ENCODE measurements at places on chromosomes 3 and 15.
A peak's percentile ranks its signal among the peaks of the same experiment; 100 is the strongest.

- no peak for DNase-seq
Measured at GRCh38 chr3:30317561-30317960, 288.8 kb upstream of the TGFBR2 start.

GRCh38 chr3:107596639-107597038 is 73.9 kb downstream of the BBX start:
- DNase-seq = no peak

GRCh38 chr3:177751770-177752169 is 554.5 kb upstream of the TBL1XR1 start:
- DNase-seq = no peak

DNA sequence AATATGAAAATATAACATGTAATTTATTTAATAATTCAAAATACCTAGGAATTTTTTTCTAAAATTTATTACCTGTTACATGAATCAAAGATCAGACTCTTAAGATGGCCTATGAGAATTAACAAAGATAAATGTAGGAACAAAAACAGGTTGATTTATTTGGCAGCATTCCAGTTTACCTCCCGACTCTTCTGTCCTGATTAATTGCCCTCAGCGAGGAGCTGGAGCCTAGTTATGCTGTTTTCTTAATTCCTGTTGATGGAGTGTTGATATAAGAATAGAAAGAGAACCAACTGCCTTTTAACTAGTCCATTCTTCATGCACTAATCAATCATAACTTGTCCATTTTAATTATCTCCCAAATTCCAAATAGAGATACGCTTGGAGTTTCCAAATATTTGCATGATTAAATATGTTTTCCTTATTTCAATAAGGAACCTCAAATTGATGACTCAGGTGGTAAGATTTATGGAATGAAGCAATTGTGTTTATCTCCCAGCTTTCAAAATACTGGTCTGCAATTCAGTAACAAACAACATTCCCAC is 10.6 kb upstream of the CPB1 start:
- DNase-seq = no peak

- DNase-seq = peak; percentile 33
Measured at GRCh38 chr3:122890077-122890719, 95.3 kb downstream of the SLC49A4 start.

DNA sequence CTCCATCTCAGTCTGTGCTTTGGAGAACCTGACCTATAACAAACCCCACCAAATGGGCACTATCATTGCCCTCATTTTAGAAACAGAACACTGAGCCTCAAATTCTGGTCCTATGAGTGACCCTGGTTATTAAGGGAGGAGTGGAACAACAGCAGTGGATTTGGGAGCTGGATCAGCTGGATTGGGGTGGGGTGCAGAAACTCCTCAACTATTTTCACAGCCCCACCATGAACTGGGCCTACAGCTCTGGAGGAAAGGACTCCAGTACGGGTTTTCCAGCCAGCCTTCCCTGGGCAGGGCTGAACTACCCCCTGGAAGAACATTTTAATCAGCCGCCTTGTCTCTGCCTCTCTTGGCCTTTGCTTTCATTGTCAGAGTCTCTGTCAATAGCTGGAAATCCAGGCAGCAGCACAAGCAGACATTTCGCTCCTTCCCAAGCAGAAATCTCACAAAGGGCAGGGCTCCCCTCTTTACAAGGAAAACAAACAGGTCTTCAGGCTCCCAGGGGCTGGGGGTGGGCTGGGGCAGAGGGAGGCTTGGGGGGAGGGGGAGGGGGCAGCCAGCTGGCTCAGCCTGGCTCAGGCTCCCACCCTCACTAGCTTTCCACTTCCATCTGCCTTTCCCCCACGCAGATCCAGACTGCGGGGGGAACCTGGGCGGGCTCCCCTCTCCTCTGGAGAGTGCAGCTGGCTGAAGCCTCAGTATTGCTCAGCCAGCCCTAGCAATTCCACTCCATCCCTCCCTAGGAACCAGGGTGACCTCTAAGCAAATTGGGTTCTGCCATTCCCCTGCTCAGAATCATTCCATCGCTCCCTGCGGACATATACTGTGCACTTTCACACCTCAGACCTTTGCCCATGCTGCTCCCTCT is 13.7 kb upstream of the TLE3 start:
- DNase-seq = peak; percentile 80

DNA sequence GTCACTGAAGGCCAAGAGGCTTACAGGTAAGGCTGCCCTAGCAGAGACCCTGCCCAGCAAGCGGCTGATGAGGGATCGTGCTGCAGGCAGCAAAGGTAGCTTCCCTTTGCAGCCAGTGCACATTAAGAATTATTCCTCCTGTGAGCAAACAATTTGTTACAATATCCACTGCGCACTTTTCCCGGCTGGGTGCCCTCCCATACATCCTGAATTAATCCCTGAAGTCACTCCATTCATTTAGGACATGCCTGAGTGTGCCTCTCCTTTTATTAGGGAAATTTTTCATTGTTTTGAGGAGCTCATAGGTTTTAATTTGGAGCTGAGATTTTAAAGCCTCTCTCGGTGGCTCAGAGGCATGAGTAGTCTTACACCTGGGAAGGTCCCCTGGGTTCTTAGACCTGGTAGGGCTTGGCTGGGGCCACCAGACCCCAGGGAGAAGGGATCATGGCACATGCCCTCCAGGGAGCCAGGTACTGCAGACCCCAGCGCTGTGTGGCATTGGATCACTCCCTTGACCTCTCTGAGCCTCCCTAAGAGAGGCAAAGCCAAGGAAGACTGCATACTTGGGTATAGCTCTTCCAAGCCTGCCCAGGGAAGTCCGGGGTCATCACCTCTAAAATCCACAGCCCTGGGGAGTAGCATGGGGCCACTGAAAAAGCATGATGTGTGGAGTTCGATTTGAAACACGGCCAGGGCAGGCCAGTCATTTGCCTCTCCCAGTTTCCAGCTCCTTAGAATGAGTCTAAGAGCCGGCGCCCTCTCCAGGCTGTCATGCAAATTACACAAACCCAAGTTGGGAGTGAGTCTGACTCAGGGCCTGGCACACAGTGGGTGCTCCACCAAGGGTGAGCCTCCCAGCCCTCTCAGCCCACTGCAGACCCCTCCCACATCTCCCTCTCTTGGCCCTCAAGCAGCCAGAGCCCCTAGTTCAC is 151.9 kb upstream of the LINGO1 start:
- DNase-seq = no peak

DNA sequence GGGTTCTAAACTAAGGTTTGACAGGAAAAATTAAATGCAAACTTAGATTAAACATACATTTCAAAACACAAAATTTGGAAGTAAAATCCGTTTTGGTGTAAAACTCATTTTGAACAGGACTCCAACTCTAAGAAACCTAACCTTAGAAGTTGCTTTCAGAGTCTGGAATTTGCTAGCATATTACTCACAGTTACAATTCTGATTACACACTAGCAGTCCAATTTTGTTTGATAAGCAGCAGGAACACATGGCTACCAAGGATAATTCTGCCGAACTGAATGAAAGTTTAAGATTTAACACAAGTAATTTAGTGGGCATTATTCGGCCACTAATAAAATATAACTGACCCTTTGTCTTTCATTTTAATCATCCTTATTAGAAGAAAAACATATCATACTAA is 49.6 kb downstream of the FRMD5 start:
- peak; percentile 10 for DNase-seq

DNA sequence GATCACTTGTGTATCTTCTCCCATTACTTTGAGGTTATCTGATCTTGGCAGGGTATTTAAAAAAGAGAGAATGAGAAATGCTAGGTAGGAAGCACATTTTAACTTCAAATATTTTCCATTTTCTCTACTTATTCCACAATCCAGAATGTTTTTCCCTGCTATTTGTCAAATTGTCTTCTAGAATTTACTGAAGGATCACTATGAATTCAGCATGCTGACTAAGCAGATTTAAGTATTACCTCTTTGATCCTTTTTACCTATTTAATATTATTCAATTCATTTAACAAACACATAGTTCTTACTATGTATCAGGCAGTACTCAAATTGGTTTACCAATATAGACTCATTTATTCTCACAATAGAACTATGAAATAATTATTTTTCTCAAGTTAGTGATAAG is 463.4 kb upstream of the ARL6 start:
- DNase-seq = no peak

- no peak for DNase-seq
Measured at GRCh38 chr15:91553196-91553854, 300.2 kb upstream of the SLCO3A1 start.

DNA sequence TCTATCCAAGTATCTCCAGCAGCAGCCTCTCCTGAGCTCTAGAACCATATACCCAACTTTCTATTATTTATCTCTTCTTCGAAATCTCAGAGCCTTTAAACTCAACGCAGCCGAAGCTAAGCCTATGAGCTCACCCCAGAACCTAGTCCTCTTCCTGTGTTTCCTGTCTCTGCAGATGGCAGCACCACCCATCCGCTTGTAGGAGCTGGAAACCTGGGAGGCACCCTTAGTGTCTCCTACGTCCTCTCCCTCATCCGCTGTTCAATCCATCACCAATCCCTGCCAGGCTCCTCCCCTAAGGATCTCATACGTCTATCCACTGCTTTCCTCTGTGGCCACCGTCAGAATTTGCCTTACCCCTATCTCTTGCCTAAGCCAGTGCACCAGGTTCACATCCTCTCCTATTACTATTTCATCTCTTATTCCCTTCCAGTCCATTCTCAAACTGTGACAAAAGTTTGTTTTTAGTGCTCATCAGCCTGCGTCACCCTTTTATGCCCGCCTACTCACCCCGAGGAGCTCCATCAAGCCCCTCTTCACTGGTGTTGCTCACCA is 9.6 kb downstream of the VGLL4 start:
- no peak for DNase-seq

- no peak for DNase-seq
Measured at GRCh38 chr15:85710340-85710842, 84.3 kb downstream of the KLHL25 start.

GRCh38 chr3:153783106-153783505 is 338.1 kb upstream of the ARHGEF26 start:
- DNase-seq = no peak

DNA sequence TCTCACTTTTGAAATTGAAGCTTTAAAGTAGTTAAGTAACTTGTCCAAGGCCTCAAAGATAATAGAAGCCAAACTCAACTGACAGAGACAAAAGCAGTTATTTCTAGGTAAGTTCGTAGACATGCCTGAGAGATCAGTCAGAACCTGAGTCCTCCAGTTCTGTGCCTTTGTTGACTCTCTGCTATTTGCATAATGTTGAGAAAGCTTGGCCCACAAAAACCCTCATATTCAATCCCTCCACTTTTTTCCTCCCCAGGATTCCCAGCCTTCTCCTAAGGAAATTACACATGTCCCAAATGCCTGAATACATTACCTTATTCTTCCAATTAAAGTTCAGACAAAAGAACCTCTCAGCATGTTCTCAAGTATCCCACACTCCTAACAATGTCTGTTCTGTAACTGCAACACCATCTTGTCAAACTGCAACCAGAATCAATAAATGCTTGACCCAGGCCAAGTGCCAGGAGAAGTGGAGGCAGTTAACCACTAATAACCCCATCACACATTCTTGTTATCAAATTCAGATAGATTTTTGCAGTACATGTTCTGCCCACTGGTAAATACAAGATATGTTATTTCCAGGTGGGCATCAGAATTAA is 217.8 kb downstream of the LRRC3B start:
- no peak for DNase-seq

Data from midbrain (tissue), 1 donor.